ENCODE measurements at places on chromosomes 5 and 9. TPM values are rescaled to one million over a fixed set of nuclear protein-coding genes. Genes with fewer than 3 reads are reported as not detected.

DNA sequence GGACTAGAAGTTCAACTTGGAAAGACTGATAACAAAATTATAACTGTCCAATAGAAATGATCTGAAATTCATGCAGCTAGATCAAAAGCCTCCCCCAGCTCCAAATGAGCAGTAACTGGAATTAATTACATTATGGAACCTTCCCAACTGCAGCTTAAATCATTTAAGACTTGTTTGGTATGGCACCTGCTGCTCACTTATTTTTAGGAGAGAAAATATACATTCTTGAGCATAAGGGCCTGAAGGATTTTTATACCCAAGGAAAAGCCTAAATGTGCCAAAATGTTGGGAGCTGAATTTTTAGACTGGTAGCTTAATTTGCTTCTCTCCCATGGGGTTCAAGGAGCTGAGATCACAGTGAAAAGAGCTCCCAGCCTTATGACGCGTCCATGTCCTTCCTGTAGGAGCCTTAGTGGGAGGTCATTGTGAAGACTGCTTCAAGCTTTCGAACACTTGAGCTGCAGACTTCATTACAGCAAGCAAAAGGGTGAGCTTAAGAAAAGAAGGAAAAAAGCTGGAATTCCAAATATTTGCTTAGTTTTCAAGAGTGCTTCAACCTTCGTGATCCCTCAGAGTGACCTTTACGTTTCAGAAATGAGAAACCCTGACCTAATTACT lies 276.0 kb downstream of the DMAC1 start:
- DNase-seq: no peak

DNA sequence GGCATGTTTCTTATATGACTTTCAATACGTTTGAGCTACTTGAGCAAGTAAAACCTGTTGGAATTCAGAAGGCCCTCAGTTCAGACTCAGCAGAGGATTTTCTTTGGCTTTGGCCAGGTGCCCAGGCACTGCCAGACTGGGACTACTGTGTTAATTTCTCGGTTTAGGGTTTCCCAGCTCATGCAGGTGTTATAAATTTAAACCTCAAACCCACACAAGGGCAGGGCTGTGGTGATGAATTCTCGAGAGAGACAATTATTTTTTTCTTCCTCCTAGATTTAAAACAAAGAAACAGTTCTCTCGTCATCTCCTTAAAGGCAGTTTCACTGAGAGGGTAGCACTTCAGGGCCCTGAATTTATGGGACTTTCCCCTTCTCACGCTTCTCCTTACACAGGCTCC lies 406.0 kb upstream of the PIK3R1 start:
- no peak for DNase-seq

GRCh38 chr9:74770508-74771261 lies 117.0 kb downstream of the TRPM6 start:
- DNase-seq: peak; percentile 4

DNA sequence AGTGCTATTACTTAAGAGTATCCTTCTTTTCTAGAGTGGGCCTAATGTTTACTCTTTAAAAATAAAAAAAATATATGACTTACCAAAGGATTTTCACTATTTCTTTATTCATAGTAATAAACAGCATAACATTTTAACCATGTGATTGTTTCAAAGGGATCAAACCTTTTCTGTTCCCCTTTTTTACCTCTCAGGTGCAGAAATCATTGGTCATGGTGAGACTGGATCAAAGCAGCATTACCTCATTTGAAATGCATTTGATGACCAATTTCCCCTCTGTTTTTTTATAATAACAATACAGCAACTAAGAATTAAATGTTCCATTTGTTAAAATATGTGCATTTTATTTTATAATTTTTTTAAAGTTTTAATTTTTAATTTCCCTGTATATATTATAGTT lies 598.0 kb upstream of the RGMB start:
- DNase-seq: no peak

- no peak for DNase-seq
Observed at GRCh38 chr5:134070725-134071613, 43.5 kb upstream of the TCF7 start.

GRCh38 chr5:103263054-103263453 lies 4.5 kb downstream of the MACIR start:
- DNase-seq: no peak

GRCh38 chr9:81225596-81225995 lies 463.8 kb downstream of the TLE1 start:
- no peak for DNase-seq

DNA sequence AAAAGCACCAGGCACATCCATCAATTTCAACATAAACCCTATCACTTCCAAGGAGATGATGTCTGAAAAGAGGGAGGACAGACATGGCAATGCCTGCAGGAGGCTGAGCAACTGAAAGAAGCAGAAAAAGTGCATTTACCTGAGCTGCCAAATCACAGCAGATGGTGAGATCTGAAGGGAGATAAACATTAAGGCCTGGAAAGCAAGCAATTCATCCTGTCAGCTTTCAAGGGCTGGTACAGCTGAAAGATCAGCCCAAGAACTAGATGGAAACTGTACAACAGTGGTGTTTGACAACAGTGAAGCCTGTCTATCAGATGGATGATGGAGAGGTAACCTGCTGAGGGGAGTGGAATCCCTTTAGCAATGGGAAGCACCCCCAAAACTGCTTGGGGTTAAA lies 433.2 kb upstream of the ZNF608 start:
- no peak for DNase-seq

Gene LECT2
- not detected for total RNA-seq
